ENCODE measurements at places on chromosomes 7 and 10.

DNA sequence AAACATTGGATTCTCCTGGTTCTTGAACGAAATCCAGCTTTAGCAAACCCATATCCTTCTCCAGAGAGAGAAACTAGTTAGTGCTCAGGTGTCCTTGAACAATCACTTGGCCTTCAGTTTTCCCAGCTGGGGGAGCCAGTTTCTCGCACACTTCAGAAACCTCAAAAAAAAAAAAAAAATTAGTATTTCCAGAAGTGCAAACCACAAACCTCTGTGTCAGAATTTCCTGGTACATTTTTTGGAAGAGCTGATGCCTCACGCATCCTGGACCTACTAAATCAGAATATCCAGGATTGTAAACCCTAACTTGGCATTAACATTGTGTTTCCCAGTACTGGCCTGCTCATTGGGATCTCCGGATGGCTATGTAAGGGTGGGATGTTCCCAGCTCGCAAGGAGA lies 143.4 kb upstream of the EGR2 start:
- peak; percentile 10 for DNase-seq

DNA sequence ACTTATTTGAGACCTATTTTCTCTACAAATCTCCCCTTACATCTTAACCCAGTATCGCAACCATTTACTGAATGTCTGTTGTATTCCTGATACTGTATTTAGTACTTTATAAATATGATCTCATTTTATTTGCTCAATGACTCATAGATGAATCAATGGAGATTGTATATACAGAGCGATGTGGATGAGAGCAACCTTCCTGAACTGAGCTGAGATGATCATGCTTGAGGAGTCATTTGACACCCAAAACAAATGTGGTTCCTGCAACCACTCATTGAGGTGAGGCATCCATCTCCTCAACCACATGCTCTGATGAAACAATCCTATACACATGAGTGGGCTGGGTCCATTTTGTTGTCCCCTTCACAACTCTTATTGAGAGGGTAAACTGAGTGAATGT lies 250.0 kb downstream of the CDC14C start:
- DNase-seq: no peak

GRCh38 chr7:2597273-2597640 lies 34.5 kb upstream of the TTYH3 start:
- no peak for DNase-seq

DNA sequence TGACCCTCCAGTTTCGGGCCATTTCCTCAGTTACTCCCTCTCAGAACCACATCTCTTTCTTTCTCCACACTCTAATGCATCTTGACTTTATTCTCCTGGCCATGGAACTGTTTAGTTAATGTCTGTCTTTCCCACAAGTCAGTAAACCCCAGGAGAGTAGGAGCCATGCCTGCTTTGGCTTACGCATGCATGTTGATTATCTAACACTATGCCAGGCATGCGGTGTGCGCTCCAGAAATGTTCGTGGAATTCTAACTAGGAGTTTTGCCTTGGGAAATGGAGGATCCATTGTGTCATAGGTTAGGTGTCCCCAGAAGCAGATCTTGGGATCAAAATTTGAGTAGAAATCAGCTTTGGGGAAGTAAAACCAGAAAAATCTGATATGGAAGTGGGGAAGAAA lies 308.9 kb downstream of the GRID1 start:
- no peak for DNase-seq

DNA sequence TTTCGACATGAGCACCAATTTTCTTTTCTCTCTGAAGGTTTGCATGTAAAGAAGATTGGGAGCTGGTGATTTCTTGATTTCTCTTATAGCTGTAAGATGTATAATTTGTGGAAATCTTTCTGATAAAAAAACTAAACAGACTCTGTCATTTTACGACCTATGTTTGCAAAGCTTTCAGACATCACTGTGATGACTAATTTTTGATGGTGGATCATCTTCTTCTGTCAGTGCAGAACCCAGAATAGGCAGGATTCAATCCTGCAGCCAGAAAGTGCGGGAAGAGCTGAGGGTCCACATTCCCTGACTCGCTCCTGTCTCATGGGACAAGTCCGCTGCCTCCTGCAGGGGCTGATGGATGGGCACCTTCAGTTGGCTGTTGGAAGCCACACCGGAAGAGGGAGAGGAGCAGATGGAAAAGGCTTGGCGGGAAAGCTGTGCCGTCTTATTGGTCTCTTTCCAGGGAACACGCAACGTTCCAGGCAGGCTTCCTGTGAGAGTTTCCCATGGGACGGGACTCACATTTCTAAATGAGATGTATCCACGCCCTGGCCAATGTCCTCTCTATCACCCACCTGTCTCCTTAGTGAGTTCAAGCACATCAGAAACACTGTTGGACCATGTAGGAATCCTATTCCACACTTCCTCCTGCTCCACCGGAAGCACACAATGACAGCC lies 186.9 kb downstream of the PRPF18 start:
- DNase-seq: no peak

- DNase-seq: no peak
Observed at GRCh38 chr10:23606456-23606855, 167.6 kb downstream of the OTUD1 start.

GRCh38 chr7:55156919-55157763 lies 138.3 kb downstream of the EGFR start:
- DNase-seq: peak; percentile 57

DNA sequence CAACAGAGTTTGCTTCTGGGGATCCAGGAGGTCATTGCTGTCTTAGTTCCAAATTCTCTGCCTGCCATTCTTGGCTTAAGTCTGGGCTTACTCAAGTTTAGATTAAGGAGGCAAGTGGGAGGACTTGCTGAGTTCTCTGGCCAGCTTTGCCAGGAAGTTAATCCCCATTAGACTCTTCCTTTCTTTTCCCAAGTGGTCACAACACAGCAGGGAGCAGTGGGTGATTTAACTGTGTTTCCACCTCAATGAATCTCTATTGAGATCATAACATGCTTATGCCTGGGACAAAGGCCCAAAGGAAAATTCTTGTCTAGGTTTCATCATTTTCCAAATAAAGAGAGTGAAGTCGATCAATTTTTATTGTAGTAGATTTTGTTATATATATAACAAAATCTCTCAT lies 1159.6 kb downstream of the SORCS3 start:
- DNase-seq: no peak

- no peak for DNase-seq
Observed at GRCh38 chr7:70637726-70638125, 494.2 kb upstream of the GALNT17 start.

DNA sequence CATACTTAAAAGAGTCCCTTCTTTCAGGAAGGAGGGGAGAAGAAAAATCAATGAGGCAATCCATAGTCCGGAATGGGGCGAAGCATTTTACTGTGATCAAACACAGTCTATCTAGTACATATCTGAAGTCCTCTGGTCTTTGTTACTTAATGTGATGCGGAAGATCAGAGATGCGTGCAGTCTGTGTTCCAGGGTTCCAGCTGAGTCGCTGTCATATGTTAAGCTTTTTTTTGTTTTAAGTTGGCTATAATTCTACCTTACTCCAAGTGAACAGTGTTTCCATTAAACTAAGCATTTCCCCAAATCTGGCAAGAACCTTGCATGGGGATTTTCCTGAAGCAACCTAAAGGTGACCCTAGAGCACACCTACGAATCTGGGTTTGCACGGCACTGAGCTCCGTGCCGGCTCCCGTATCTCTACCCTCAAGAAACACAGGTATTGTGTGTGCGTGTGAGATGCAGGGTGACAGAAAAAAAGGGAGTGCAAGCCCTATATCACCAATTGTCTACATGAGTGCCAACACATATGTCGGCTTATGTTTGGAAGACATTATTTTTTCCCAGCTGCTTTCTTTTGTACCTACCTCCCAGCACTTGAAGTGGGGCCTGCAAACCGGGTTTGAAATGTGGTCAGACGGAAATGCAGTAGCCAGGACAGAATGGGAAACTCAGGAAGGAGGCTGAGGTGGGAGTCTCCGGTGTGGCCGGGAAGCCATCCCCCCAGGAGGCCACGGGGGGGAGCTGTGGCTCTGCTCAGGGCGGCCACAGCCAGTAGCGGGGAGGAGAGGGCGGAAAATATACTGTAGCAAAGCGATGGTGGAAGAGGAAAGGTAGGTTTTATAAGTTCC lies 435.8 kb upstream of the MGMT start:
- peak; percentile 22 for DNase-seq

- peak; percentile 86 for DNase-seq
Observed at GRCh38 chr10:121900443-121901174, 27.2 kb downstream of the ATE1 start.

- DNase-seq: no peak
Observed at GRCh38 chr10:11655836-11656235, 44.4 kb upstream of the USP6NL start.

DNA sequence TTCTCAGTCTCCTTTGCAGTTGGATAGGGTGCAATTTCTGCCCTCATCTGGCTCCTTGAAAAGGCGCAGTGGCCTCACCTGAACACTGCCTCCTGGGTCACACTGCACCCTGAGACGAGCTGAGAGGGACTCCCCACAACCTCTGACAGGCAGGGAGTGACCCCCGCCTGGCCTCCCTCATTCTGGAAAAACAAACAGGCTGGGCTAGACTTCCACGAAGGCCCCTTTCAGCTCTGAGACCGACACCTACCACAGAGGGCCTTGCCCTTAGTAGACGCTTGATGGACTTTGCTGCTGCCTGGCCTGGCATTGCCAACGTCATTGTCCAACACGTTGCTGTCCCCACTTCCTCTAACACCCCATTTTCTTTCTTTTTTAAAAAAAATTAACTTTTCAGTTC lies 8.6 kb downstream of the FAM241B start:
- DNase-seq: no peak

GRCh38 chr10:22049635-22050034 lies 46.1 kb upstream of the DNAJC1 start:
- DNase-seq: no peak

GRCh38 chr10:122485670-122486069 lies 24.3 kb downstream of the HTRA1 start:
- DNase-seq: peak; percentile 91

DNA sequence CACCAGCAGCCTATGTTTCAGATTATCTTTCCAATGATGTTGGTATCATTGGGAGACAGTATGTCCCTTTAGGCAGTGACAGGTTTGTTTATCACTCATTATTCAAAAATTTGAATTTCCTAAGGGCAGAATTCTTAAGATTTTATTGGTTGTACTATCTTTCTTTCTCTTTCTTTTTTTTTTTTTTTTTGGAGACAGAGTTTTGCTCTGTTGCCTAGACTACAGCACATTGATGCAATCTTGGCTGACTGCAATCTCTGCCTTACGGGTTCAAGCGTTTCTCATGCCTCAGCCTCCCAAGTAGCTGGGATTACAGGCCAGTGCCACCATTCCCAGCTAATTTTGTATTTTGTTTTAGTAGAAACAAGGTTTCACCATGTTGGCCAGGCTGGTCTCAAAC lies 111.2 kb downstream of the PON1 start:
- DNase-seq: no peak

DNA sequence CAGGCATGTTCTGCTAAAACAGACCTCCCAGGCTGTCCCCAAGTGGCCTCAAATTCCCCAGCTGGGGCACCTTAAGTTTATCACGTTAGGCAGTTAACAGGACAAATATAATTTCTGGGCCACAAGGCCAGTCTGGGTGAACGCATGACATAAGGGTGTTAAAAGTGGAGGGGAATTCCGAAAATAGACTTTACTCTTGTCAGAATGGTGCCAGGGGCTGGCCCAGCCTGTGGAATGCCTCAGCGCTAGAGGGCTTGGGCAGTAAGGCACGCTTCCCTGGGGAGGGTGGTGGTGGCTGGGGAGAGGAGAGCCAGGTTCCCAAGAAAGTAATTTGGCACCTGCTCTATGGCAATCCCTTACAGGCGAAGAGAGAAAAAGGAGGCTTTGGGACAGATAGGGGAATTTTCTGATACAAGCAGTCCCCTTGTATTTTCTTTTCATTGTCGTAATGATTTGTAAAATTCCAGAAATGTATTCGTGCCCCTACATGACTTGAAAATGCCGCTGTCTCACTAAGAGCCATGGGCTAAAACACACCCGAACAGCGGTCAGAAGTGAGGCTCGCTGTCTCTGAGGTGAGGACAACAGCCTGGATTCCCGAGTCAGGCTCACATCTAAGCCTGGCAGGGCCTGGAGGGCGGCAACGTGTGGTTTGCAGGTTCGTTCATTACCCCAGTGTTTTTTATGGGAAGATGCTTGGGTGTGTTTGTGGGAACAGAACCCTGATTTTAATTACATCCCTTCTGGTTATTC lies 463.2 kb upstream of the GALNT17 start:
- DNase-seq: no peak

DNA sequence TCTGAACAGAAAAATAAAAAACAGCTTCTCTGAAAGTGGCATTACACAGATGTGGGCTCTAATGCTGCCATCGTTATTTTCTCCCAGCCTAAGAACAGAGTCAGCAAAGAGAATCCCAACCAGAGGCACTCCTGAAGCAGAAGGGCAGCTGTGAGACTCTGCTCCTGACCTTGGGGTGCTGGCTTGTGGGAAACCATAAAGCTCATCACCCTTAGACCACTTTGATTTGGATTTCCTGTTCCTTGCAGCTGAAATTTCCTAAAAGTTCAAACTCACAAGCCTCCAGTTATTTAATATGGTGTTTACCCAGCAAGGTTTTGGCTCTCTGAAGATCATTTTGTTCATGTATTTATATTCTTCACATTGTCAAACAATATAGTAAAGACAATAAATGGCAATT lies 814.8 kb downstream of the TNS3 start:
- no peak for DNase-seq

GRCh38 chr10:67763499-67764011 lies 67.6 kb upstream of the CTNNA3 start:
- peak; percentile 45 for DNase-seq

- no peak for DNase-seq
Observed at GRCh38 chr10:48769706-48770435, 85.2 kb downstream of the WDFY4 start.

DNA sequence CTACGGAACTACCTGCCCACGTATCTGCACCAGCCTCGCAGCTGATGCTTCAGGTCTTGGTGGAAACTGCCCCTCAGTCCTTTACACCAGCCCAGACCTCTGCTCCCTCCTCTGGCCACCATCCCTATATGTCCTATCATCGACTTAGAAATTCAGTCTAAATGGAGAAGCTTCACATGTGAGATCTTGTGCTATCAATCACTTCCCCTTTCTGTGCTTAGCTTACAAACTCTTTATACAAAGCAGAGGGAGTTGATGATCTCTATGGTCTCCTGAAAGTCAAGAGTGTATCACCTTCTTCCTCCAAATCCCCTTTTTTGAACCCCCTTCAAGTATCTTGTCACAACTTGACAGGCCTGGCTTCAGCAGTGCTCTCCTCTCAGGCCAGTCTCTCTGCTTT lies 30.7 kb downstream of the ZNF777 start:
- DNase-seq: no peak

GRCh38 chr10:50396491-50397311 lies 145.4 kb upstream of the ASAH2 start:
- peak; percentile 53 for DNase-seq

DNA sequence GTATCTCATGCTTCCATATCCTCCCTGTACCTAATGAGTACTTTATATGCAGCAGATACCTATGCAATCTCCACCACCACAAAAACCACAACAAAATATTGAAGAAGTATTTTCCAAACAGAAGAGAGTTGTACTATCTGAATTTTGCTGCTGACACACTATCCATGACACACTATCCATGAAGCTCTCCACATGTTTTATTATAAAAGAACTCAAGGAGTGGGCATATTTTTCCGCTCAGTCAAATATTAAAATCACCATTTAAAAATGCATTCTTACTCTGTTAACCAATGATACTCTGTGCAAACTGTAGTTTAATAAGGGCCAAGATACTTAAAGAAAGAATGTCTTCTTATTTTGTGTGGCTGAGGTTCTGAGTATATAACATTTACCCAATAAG lies 2.8 kb downstream of the BET1 start:
- DNase-seq: no peak

GRCh38 chr7:4093483-4093882 lies 588.6 kb upstream of the FOXK1 start:
- DNase-seq: no peak

- no peak for DNase-seq
Observed at GRCh38 chr10:130234171-130234965, 98.2 kb downstream of the GLRX3 start.
